ENCODE measurements at places on chromosomes 2 and 18. TPM values are rescaled to one million over a fixed set of nuclear protein-coding genes. Genes with fewer than 3 reads are reported as not detected.

DNA sequence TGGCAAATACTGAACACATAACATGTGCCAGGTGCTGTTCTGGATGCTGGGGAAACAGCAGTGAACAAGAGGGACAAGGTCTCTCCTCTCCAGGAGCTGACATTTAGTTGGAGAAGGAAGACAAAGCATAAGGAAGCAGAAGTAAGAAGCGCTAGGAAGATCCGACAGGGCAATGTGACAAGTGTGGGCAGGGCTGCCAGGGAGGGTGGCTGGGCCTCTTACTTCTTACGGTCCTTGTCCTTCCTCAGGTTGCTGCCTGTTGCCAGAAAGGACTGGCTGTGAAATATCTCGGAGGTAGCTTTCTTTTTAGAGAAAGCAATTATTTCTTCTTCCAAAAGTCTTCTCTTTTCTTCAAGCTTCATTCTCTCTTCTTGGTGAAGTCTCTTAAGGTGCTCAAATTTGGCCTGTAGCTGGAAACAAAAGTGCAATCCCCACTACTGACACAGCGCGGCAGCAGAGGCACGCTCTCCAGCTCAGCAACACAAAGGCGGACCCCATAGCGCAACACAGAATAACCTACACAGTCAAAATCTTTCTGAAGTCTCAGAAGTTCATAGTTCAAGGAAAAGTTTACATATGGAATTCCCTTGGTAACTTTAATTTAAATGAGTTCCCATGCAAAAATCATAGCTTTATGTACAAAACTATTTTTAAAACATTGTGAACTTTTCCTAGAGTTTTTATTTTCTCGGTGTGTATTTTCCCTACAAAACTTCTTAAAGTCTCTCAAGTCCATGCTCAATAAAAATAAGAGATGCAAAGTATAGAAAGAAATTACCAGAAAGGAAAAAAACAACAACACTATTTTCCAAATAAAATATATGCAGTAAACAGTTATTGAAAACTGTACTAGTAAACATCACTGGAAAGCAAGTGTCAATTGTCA, 67.7 kb downstream of the SEPTIN10 start:
- peak; percentile 72 for DNase-seq

- no peak for DNase-seq
Measured at GRCh38 chr2:126913881-126914615, 15.4 kb downstream of the TEX51 start.

- no peak for DNase-seq
Measured at GRCh38 chr18:66011916-66012315, 261.1 kb downstream of the CDH7 start.

- DNase-seq, result no peak
Measured at GRCh38 chr18:37783771-37784170, 218.2 kb upstream of the CELF4 start.

DNA sequence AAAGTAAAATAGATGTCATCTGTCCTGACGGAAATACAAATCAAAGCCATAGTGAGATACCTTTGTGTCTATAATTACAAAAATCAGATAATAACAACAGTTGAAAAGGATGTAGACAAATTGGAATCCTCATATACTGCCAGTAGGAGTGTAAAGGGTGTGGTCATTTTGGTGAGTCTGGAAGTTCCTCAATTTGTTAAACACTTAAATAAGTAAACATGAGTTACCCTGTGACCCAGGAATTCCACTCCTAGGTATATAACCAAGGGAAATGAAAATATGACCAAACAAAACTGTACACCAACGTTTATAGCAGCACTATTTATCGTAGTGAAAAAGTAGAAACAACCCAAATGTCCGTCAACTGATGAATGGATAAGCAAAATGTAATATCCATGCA, 24.0 kb downstream of the R3HDM1 start:
- DNase-seq, result no peak

- no peak for DNase-seq
Measured at GRCh38 chr2:43142921-43143438, 83.4 kb downstream of the ZFP36L2 start.

DNA sequence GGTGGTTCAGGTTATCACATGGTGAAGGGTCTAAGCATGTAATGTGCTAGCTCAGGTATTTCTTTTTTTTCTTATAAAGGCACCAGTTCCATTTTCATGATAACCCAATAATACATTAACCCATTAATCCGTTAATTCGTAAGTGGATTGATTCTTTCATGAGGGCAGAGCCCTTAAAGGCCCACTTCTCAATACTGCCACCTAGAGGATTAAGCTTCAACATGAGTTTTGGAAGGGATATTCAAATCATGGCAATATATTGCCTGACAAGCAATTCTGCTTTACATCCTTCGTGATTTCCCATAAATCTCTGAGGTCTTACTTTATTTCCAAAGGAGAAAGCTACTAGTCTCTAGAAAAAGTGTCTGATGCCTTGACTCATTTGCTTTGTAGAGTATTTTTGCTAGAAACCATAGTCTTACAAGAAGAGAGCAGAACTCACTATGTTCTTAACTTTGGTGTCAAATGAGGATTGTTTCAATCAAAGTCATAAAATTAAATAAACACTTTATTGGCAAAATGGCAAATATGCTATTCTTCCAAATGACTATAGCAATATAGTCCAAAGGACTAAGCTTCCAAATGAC, 271.3 kb downstream of the KCNS3 start:
- DNase-seq, result no peak

- DNase-seq, result no peak
Measured at GRCh38 chr18:4751523-4751922, 296.4 kb upstream of the DLGAP1 start.

GRCh38 chr2:237189799-237190198, 104.1 kb downstream of the COPS8 start:
- DNase-seq, result no peak

- DNase-seq, result no peak
Measured at GRCh38 chr2:238302087-238302486, 13.7 kb upstream of the PER2 start.

DNA sequence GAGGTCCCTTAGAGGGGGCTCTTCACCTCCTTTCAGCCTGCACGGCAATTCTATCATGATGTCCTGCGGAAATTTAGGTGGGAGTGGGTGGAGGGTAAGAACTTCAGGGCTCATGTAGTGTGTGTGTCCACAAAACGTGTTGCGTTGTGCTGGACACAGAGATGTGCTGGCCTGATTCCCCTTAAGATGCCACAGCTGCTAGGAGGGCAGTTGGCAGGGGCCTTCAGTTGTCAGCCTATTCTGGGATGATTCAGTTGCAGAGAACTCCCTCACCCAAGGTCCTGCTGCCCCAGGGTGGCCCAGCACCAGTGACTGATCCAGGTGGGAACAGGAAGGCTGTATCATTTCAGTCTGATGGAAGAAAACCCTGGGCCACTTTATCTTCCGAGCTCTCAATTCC, 1.0 kb upstream of the HJURP start:
- DNase-seq, result no peak

- DNase-seq, result peak; percentile 39
Measured at GRCh38 chr2:191318037-191318728, 73.0 kb downstream of the MYO1B start.

DNA sequence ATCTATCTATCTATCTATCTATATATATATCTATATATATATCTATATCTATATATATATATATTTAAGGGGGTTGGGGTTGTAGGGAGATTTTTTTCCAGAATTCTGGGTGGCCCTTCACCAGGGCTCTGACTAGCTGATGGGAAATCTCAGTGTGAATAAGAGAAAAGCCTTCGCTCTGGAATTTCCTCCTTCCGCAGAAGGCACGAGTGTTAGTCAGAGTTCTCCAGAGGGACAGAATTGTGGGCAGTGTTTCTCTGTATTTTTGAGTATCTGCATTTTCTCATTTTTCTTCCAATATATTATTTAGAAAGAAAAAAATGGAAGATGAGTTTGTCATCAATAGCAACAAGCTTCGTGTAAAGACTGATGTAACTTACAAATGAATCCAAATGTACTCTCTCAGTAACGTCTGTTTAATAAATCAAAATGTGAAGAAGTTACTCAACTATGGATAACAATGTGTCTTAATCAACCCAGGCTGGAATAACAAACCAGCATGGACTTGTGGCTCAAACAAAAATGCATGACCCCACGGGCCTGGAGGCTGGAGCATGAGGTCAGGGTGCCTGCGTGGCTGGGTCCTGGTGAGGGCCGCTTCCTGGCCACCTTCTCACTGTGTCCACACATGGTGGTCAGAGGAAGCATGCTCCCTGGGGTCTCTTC, 10.6 kb upstream of the SNTG2 start:
- no peak for DNase-seq

The CAPN14 gene
- 0.09 TPM for total RNA-seq

The SALL3 gene
- not detected for total RNA-seq

The TEKT4 gene
- total RNA-seq, result not detected

The MC2R gene
- not detected for total RNA-seq

The MFSD2B gene
- total RNA-seq, result not detected

The SPC25 gene
- 4.1 TPM for total RNA-seq

The PROM2 gene
- total RNA-seq, result 39.9 TPM

The SULT1C2 gene
- total RNA-seq, result 3.7 TPM

The KIAA2012 gene
- total RNA-seq, result not detected

Measured in left colon (tissue), 2 donors.